ENCODE measurements at places on chromosomes 2 and 18. TPM values are rescaled to one million over a fixed set of nuclear protein-coding genes. Genes with fewer than 3 reads are reported as not detected.
A peak's percentile ranks its signal among the peaks of the same experiment; 100 is the strongest.

GRCh38 chr2:47520302-47520630 lies 117.3 kb downstream of the MSH2 start:
- no peaks in the 10 kb centered on the region for H3K27me3 ChIP-seq
- peak; percentile 17 for DNase-seq
- no peak overlapping the region for H3K27ac ChIP-seq

NBAS gene
- 45.5 TPM for total RNA-seq

GRCh38 chr2:100978582-100979191 lies 23.4 kb upstream of the RPL31 start:
- no peak for DNase-seq
- no peak overlapping the region for H3K27ac ChIP-seq
- H3K36me3 ChIP-seq = no peaks in the 10 kb centered on the region
- no peak overlapping the region for H3K4me3 ChIP-seq
- no peaks in the 10 kb centered on the region for H3K4me1 ChIP-seq

DNA sequence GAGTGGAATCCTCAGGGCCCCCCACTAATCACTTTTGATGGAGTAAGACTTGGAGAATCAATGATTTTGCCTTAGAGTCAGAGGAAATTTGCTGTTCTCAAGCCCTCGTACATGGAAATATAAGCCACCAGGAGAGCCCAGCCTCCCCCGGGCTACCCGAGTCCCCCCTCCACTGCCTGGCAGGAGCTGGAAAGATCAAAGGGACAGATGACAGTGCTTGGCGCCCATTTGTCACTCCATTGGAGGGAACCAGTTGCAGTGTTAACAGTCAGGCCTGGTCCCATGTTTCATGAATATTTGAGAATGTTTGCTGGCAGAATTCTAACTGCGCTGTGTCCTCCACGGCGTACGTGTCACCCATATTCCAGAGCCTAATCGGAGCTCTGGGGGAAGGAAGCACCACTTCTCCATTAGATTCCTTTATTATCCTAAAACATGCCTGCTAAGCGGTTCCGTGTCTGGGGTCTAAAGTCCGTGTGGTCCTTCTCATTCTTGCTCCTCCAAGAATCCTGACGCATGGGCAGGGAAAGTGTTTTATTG lies 202.4 kb downstream of the KLHL29 start:
- no peaks in the 10 kb centered on the region for H3K27me3 ChIP-seq
- no peaks in the 10 kb centered on the region for H3K4me1 ChIP-seq
- H3K27ac ChIP-seq = no peak overlapping the region
- no peaks in the 10 kb centered on the region for H3K36me3 ChIP-seq
- DNase-seq = no peak

PSMA8 gene
- 2.1 TPM for total RNA-seq

Data from activated naive CD4-positive, alpha-beta T cell treated with anti-CD3 and anti-CD28 coated beads for 36 hours (primary cell).